ENCODE measurements at places on chromosomes 16 and 17.
A peak's percentile ranks its signal among the peaks of the same experiment; 100 is the strongest.

DNA sequence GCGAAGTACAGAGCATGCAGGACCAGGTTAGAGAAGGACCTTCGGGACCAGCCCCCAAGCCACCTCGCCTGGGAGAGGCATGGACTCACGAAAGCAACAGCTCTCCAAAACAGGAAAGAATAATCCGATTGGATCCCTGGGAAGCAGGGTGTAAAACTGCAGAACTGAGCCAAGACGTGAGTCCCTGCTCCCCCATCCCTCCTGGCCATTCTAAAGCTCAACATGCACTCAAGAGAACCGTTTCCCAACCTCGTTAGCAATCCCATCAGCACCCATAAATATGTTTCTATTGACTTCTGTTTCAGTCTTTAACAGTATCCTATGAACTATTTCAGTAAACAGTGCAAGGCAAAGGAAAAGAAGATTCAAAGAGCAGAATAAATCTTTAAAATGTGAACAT, 167.0 kb downstream of the COPRS start:
- no peak for DNase-seq

GRCh38 chr16:94918-95265, 16.9 kb downstream of the MPG start:
- DNase-seq = no peak

DNA sequence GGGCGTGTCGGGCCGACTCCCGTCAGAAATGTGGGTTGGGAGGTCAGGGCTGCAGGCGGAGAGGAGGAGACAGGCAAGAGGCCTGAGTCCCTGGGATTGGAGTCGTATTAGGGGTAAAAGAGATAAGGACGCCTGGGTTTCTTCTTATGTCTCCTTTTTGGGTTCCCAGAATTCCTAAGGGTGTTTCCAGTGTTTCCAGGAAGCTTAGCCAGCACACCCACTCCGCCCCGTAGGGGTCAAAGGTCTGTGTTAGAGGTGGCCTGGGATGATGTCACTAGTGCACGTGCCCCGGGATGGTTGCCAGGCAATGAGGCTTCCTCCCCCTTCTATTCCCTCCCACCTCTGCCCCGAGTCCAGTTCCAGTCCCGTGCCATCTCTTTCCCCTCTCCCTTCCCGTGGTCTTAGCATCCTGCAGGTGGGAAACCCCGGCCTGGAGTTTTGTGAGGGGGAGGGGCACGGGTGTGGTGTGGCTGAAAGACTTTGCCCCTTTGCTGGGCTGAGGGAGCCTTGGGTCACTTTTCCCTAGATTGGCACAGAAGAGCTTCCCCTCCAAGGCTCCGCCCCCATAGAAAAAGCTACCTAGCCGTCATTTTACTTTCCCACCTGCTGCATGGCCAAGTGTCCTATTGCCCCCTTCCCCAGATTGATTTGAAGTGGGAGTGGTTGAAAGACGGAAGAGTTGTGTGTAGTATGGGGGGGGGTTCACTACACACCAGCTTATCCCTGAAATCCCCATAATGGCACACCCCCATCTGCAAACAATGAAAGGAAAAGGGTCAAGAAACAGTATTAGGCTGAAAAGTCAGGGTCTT, 2.8 kb downstream of the KDM6B start:
- peak; percentile 64 for DNase-seq

DNA sequence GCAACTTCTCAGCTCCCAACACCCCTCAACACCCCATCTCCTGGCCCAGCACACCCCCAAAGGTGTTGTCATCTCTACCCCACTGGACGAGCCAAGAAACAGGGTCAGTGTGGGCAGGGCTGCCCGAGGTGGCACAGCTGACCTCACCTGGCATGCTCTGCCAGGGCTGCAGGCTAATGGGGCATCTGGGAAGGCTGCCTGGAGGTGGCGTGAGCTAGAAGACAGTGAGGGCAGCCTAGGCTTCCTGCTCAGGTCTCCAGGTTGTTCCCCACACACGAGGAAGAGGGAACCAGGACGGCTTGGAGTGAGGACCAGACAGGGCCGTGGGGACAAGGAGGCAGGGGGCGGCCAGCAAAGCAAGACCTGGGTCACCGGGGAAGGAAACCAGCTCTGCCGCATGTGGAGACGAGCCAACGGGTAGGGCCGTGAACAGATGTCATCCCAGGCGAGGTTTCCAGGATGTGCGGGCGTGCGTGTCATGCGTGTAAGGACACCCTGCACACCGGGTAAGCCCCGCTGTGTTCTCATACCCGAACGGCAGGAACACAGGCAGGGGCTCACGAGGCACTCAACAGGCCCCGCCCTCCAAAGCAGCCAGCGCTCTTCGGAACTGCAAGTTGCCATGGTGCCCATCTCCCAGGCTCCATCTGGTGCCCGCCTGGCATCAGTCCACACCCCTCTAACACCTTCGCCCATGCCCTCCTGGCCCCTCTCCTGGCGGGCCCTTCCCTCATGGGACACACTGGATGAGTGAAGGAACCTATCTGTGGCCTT, 29.6 kb upstream of the PVALEF start:
- DNase-seq = peak; percentile 50

- no peak for DNase-seq
Measured at GRCh38 chr17:30405161-30405560, 26.4 kb downstream of the CPD start.

GRCh38 chr17:74393346-74393942, 26.1 kb downstream of the GPR142 start:
- DNase-seq = no peak

DNA sequence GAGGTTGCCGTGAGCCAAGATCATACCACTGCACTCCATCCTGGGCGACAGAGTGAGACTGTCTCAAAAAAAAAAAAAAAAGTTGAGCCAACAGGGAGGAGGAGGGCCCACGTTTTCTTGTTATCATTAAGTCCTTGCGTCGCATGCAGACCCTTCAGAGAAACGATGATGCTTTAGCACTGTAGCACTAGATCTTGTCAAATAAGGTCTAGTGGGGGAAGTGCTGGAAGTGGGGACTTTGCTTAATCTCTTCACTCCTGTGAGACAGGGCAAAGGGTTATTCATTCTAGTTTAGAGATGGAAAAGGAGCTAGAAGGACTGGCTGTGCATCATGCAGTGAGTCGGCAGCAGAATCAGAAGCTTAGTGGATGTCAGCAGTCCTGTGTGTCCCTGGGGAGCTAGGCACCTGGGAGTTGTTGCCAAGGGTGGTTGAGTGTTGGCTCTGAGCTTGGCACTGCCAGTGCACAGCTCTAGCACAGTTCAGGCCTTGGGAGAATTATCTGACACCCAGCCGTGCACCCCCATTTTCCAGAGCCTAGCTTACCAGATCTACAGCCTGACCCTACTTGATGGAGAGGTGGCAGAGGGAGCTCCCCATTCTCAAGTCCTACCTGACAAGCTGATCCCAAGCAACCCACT, 33.4 kb upstream of the TBX2 start:
- DNase-seq = no peak

DNA sequence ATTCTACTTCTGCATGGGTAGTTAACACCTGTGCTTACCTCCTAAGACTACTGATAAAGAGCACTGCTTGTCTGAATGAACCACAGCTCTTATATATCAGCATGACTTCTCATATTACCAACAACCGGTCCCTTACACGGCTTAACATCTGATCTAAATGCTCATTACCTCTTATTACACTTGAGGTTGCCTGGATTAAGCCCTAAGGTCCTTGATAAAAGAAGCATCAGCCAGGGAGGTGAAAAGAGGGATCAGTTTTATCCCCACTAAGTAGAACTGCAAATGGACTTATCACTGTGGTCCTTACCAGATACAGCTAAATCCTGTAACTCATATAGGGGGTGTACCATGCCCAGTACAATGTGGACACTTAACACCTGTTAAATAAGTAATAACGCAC, 8.2 kb upstream of the RSKR start:
- DNase-seq = no peak

GRCh38 chr16:81996664-81997509, 14.4 kb downstream of the SDR42E1 start:
- no peak for DNase-seq

GRCh38 chr17:17509601-17510425, 13.6 kb upstream of the RASD1 start:
- DNase-seq = no peak

- no peak for DNase-seq
Measured at GRCh38 chr17:17343160-17343735, 40.1 kb downstream of the NT5M start.

- no peak for DNase-seq
Measured at GRCh38 chr16:84153660-84154214, 8.6 kb downstream of the DNAAF1 start.

GRCh38 chr17:67157732-67158639, 87.0 kb downstream of the HELZ start:
- DNase-seq = no peak

GRCh38 chr16:53991754-53992378, 287.9 kb downstream of the FTO start:
- no peak for DNase-seq

DNA sequence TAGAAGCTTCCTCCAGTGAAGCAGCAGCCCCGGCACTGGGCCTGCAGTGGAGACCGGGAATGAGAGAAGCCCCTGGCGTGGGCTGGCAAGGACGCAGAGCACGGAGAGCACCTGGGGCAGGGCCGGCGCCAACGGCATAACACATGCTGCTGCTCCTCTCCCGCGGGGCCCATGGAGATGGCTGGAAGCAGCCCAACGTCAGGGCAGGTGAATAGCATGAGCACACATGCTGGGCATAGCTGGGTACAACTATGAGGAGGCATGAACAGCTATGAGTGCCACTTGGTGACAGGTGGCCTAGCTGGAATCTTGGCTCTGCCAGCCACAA, 46.4 kb downstream of the IRF8 start:
- no peak for DNase-seq

GRCh38 chr16:89504091-89504490, 4.1 kb upstream of the SPG7 start:
- no peak for DNase-seq

Measured in hypothalamus (tissue), 51 donors.